ENCODE measurements at places on chromosomes 7 and 10. TPM values are rescaled to one million over a fixed set of nuclear protein-coding genes. Genes with fewer than 3 reads are reported as not detected.

DNA sequence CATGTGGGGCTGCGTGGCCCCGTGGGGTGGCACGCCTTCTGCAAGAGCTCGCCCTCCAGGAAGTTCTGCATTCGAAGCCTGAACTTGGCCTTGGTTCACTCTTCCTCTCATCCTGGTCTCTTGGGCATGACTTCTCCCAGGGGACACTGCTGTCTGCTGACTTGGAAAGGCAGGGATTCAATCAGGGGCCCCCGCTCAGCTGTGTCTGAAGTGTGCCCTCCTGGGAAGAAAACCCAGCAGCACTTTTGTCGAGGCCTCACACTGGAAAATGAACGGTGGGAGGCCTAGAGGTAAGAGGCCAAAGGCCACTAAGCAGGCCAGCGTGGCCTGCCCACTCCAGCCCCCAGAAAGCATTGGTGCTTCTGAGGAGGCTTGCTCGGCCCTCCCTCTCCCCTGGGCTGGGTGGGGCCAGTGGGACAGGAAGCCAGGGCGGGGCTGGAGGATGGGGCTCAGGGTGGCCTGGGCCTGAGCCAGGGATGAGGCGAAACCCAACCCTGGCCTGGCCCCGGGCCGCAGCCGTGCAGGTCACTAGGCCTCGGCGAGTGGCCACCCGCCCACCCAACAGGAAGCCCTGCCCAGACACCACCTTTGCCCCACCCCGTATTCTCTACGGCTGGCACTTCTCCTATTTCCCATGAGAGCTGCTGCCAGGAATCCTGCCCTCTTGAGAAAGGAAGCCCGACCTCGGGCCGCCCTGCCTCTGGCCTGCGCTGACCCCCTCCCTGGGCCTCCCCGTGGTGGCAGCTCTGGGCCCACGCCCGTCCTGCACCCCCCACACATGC lies 81.1 kb downstream of the ZMIZ1 start:
- peak; percentile 92 for DNase-seq

DNA sequence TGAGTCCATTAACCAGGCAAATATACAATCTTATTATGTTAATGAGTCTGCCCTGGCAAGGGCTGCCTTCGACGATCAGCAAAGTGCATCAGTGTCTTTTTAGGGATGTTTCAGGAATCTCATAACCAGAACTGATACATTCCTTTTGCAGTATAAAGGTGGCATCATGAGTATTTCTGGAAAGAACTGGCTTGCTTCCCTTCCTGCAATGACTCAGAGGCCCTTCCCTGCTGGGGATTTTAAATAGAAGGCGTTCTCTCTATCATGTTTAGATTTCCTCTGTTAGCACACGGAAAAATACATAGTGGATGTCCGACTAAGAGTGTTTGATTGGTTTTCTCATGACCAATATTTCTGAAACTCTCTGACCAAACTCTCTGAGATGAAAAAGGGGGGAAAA lies 1.8 kb downstream of the NPS start:
- no peak for DNase-seq

DNA sequence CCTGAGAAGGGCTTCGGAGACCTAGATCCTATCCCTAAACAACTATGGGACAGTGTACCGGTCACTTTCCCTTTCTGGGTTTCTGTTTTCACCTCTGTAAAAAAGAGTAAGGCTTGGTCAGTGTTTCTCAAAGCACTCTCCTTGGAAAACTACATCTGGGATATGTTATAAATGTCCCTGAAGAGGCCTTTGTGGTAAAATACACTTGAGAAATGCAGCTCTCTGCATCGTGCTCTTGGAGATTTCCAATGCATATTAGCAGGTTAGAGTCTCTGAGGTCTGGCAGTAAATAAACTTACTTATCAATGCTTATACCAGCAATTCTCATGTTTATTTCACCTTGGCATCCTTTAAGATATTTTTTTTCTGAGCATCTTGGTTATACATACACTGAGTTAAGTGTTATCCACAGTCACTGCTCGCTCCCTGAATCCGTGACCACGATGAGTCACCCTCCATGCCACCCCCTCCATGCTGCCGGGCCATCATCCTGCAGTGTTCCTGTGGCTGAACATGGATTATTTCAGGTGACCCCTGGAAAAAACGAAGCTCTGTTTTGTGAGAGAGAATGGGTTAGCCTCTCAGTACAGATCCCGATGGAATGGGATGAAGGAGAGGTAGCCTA lies 3.3 kb upstream of the TBXAS1 start:
- DNase-seq: no peak

- no peak for DNase-seq
These were observed 95.4 kb downstream of the TRIL start for GRCh38 chr7:28862595-28863272.

Gene LRRD1
- polyA plus RNA-seq: 0.04 TPM

Measured in sigmoid colon (tissue), 7 donors.